ENCODE measurements at places on chromosomes 7 and 10.

DNA sequence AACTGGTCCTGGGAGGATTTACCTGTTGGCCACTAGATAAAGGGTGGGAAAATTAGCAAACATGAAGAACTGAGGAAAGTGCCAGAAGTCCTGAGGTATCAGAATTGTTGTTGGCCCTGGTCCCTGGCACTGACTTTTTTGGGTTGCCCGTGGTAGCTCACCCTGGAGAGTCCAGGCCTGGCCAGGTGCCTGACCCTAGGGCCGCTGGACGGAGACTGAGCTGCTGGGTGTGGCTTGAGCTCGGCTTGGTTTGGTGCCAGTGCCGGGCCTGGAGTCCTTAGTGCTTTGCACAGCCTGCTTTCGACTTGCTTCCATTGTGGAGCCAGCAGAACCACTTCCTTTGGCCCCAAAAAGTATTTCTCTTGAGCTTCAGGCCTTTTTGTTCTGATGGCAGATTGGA, 12.9 kb downstream of the MDH2 start:
- DNase-seq, result no peak

DNA sequence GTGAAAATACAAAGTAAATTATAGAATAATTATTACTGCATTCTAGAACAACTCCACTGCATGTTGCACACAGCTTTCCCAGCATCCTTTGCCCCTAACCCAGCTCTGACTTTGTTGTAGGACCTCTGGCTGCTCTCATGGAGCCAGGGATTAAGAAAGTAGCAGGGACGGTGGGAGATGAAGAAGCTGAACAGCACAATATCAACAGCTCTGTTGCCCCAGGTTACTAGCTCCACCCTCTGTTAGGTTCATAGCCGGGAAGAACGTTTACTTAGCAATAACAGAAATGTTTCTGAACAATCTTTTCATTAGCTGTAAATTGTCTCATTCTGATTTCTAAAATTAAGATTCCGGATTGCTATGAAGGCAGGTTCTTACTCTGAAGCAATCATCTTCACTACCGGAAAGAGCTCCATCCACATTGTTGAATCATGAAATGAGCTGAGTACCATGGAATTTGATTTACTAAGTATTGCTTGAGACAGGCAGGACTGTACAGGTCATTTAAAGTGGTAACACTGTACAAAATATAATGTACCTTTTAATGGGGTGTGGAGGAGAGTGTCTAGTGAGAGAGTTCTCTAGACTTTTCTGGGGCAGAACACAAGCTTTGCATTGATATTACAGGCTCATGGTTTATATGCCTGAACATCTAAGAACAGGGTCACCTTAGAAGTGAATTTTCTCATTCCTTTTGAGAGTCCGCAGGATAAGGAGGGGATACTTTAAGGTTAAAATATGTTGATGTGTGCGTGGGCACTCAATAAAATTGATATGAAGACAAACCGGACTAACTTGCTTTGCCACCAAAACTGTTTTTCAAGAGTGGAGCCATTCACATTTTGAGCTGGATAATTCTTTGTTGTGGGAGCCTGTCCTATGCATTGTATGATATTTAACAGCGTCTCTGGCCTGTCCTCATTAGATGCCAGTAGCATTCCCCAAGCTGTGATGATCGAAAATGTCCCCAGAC, 20.8 kb upstream of the RAB18 start:
- no peak for DNase-seq

DNA sequence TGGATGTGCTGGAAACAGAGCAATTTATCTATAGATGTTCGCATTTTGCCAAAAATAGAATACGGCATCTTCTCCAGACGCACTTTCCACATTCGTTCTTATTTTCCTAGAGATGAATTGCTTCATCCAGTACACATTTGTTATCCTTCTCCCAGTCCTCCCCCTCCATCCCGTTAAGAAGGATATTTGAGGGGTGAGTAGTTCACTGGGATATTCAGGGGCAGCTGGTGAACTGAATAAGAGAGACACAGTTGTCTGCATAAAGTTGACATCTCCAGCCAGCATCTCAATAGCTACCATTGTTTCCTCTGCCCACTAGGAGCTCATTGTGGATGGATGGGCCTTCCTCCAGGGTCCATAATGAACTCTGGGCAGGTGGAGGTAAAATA, 456.8 kb upstream of the NRP1 start:
- no peak for DNase-seq

DNA sequence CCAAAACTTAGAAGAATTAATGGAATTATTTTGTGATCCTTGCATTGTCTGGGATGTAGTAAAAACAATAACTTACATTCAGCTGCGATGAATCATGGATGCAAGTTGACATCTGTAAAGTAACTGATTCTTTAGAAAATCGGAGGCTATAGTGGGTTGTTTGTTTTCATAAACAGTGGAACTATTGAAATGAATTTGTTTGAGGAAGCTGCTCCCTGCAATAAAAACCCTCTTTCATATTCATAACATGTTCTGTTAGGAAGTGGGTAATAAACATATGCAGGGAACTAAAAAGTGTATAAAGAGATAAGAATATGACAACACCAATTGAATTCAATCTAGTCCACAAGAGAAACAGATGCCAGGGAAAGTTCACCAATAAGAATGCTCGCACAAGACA, 53.6 kb downstream of the AGMO start:
- DNase-seq, result no peak

Data from stimulated activated CD4-positive, alpha-beta T cell treated with anti-CD3 and anti-CD28 coated beads, Interleukin-4, amount 100 ng/mL, for 4 hours (primary cell).